ENCODE measurements at places on chromosomes 16 and 17.
A peak's percentile ranks its signal among the peaks of the same experiment; 100 is the strongest.

DNA sequence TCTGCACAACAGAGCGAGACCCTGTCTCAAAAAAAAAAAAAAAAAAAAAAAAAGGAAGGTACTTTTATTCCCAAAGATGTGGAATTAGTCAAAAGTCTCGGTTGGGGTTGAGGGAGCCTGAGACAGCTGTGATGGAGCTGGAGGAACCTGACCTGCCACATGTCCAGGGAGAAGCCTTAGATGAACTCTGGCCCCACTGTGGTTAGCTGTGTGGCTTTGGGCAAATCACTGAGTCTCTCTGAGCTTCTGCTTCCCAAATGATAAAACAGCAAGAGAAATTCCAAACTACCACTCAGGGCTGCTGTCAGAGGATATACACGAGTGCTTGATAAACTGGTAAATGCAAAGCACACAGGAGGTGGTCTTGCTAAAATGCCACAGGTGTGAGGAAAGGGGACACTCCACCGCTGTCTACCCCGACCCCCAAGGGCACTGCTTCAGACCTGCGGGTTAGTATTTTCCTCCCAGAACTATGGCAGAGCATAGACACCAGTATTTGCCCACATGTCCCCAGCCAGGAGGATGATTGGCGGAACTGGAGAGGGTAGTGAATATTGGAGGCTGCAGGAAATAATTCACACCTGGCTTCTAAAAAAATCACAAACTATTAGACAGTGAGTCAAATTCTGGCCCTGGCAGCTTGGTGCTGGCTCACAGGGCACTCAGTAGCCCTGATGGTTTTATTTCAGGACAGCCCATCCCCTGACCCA is 14.7 kb downstream of the DRC3 start:
- DNase-seq, result no peak

GRCh38 chr16:57633383-57634064 is 5.1 kb downstream of the ADGRG1 start:
- DNase-seq, result no peak

DNA sequence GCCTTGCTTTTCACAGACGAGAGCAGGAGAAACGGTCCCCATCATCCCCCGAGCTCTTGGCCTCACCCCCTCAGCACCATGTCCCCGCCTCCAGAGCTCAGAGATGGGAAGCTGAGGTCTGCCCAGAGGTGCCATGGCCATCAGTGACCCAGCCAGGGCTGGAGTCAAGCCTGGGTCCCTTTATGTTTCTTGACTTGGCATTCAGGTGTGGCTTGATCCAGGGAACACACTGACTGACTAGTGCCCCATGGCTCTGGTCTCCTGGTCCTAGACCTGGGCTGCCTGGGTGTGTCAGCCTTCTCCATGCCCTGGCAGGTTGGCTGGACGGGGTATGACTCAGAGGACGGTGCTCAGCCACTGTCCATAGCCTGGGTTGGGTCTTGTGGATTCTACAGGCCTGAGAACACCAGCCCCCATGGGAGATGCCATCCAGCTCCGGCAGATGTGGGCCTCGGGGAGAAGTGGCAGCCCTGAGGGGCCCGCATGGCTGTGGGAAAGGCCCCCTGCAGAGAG is 54.2 kb downstream of the ZFPM1 start:
- DNase-seq, result no peak

DNA sequence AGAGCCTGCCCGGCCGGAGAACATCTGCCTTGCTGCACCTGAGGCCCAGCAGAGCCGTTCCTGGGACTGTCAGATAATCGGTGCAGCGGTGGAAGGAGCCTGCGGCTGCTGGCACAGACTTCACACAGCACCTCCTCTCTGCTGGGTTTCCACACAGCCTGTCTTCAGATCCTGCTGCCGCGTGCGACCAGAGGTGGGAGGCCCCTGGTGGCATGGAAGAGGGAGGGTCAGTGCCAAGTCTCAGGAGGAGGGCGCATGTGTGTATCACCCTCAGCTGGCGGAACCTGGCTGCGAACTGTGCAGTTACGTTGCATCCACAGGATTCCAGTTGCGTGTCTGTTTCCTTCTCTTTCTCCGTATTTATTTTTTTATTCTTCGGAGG is 3.3 kb downstream of the CDK5R1 start:
- no peak for DNase-seq

GRCh38 chr16:31435341-31436220 is 7.0 kb downstream of the ZNF843 start:
- no peak for DNase-seq

DNA sequence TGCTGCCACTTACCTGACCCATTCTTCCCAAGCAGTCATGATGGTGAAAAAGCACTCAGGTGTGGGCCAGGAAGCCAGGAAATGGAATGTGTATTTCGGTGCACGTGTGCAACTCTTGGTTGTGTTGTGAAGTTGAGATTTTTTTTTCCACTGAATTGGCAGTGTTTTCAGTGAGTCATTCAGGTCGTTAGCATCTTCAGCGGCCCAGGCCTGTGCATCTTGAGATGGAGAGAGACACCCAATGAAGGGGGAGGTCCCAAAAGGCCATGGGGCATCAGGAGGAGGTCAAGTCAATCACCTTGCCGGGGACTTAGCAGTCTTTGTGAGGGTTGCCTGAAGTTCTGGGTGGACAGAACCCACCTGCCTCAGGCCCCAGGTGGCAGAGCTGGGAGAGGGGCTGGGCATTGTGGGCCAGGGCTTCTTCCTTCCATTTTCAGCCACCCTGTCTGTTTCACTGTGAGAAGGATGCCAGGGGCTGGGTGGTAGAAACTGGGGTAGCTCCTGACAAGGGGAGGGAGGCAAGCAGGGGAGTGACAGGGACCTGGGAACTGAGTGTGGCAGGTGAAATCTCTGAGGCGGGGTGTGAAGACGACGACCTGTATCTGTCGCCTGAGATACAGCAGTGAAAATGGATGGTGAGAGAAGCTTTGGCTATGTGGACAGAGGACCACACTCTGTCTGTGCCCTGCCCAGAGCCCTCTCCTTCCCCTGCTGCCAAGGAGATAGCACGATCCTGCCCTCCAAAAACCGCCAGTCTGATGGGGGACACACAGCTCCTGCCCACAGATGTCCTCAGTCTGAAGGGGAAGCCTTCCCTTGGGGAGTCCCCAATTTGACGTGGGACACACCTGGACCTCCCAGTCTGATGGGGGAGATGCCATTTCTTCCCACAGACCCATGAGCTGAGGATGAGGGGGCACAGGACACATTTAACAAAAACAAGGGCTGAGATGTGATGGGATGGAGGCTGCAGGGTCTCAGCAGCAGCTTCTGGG is 11.9 kb downstream of the TBKBP1 start:
- no peak for DNase-seq

DNA sequence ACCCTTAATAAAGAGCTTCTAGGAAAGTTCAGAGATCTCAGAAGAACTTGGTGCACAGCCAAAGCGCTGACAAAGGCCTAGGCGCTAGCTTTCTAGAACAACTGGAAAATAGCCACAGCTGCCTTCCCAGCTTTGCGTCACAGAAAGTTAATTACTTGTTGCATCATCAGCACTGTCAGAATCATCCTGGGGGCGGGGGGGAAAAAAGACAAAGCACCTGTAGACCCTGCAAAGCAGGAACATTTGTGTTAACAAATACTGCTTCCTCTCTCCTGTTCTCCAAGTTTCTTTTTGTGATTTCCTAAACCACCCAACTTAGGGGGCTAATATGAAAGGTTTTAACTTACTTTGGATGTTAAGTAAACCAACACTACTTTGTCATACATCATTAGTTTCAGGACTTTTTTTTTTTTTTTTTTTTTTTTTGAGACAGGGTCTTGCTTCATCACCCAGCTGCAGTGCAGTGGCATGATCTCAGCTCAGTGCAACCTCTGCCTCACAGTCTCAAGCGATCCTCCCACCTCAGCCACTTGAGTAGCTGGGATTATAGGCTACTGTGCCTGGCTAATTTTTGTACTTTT is 4.8 kb upstream of the AARSD1 start:
- DNase-seq, result peak; percentile 81

DNA sequence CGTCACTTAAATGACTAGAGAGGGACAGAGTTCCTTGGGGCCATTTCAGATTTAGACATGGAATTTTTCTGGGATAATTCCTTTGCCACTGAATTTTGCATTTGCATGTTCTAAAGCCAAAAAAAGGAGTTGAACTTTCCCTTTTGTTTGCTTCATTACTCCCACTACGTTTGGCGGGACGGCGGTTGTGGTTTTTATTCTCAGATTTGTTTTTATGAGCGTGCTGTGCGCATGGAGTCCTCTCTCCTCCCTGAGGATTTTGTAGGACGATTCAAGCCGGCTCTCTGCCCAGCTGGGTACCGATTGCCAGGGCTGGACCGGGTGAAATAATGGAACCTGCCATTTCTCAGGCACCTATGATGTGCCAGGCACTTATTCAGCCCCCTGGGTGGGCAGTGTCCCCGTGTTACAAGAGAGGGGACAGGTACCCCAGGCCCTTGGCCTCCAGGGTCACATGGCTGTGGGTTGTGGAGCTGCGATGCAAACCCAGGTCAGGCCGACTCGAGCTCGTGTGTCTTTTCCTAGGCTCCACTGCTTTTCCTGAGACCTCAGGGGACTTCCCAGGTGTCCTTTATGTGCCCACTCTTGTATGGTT is 18.8 kb downstream of the CMIP start:
- no peak for DNase-seq

- no peak for DNase-seq
Observed at GRCh38 chr16:86969716-86970115, 347.5 kb downstream of the C16orf95 start.

- no peak for DNase-seq
Observed at GRCh38 chr16:23527961-23528643, 17.8 kb upstream of the GGA2 start.

DNA sequence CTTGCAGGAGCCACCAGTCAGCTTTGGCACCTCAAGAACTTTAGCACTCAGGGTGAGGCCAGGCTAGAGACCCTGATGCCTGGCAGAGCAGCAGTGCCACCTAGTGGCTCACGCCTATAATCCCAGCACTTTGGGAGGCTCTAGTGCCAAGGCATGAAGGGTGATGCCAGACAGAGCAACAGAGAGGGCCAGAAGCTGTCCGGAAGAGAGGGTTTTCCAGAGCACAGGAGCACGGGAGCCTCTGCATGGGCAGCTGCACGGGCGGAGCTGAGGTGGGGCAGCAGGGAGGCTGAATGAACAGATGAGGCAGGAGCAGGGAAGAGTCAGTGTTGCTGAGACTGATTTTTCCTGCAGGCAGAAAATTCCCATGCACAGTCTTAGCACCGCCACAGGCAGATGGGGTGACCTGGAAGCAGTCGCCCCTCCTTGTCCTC is 38.9 kb downstream of the MYH3 start:
- DNase-seq, result peak; percentile 61

- DNase-seq, result no peak
Observed at GRCh38 chr17:6843241-6843880, 11.8 kb upstream of the TEKT1 start.

DNA sequence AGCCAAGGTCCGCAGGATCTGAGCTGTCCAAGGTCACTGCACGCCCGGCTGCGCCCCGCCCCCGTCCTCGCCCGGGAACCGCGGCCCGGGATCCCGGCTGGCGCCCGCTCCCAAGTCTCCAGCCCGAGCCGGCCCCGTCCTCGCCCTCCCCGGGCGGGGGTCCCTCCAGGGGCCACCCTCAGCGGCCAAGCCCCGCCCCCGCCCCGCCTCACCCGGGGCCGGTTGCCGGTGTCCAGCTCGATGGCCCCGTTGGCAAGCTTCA is 216 bp downstream of the VPS9D1 start:
- DNase-seq, result peak; percentile 46

DNA sequence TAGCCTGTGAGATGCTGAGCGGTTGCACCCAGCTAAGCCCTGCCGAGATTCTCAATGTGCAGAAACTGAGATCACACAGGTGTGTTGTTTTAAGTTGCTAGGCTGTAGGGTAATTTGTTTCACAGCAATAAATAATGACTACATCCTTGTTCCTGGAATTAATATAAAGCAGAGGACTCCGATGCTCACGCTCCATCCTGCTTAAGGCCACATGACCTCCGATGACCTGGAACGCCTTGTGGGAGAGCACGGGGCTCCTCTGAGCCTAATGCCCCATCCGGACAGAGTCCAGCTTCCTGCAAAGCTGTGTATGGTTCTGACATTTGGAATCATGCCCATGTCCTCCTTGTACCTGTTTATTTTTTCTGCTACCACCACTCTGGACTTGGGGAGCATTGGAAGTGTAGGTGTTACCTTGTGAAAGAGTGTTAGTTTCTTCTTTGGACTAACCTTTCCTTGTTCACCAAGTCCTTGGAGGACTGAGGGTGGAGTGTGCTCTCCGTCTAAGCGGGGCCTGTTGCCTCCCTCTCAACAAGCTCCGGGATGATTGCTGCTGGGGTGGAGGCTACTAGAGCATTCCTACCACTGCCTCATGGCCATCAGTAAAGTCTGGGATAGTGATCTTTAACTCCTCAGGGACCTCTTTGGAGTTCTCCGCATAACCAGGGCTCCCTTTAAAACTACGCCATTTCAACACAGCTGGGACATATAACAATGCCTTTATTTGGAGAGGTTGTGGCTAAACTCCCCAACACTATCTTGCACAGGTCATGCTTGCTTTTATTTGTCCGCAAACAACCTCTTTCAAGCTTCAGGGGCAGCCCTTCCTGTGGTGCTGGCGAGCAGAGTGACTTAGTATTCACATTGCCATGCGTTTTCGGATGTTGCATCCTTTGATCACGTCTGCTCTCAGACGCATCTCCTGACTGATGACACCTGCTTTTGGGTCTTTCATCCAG is 125.4 kb downstream of the IRX3 start:
- no peak for DNase-seq

DNA sequence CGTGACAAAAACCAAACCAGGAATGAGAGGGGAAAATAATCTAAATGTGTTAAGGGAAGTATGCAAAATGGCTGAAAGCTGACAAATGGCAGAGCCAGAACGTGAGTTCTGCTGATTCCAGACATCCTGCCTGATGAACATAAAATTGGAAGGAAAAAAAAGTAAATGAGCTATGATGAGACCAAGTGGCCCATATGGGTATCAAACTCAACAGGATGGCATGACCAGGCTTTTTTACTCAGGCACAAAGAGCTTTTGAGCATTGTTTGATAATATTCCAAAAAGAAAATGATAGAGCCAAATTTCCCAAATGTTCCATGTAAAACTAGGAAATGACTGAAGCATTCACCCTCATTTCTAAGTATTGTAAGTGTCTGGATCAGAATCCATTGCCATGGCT is 449.2 kb downstream of the CDH13 start:
- DNase-seq, result no peak

GRCh38 chr17:44781551-44782325 is 22.9 kb downstream of the ADAM11 start:
- DNase-seq, result no peak

DNA sequence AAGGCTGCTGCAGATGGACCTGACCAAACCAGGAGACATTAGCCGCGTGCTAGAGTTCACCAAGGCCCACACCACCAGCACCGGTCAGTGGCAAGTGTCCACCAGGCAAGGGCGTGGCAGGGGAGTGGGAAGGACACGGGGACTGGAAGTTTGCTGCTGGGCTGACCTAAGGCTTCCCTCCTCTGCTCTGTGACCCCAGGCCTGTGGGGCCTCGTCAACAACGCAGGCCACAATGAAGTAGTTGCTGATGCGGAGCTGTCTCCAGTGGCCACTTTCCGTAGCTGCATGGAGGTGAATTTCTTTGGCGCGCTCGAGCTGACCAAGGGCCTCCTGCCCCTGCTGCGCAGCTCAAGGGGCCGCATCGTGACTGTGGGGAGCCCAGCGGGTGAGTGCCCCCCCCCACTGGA is 4.8 kb downstream of the HSD11B2 start:
- DNase-seq, result peak; percentile 67

Measured in thyroid gland (tissue), 4 donors.